Mesenchymal stem cell (in vitro differentiated cells and primary cell): ENCODE measurements at places on chromosomes 11 and 22.
A peak's percentile ranks its signal among the peaks of the same experiment; 100 is the strongest.

DNA sequence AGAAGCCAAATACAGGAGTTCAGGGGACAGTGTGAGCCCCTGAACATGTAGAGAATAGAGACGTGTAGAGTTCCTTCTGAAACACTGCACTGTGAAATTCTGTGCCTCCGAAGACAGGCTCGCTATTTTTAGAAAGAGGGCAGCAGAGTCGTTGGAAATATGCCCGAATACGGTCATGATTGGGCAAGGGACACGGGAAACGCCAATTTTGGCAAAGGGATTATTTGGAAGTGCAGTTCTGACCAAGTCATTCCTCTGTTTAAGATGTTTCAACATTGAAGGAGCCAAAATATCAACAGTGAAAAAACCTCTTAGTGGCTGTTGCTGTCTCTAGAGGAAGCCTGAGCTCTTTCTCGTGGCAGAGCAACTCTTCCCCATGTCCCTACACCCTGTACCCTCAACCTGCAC is 9.5 kb upstream of the CBX6 start:
- H3K36me3 ChIP-seq, result no peaks in the 10 kb centered on the region
- H3K4me1 ChIP-seq, result peaks cover 2% of the 10 kb centered on the region
- no peak overlapping the region for H3K27ac ChIP-seq
- DNase-seq, result no peak
- H3K27me3 ChIP-seq, result no peaks in the 10 kb centered on the region

- H3K27ac ChIP-seq, result no peak overlapping the region
- no peaks in the 10 kb centered on the region for H3K4me1 ChIP-seq
- H3K27me3 ChIP-seq, result no peaks in the 10 kb centered on the region
- peak; percentile 5 for DNase-seq
These were observed 109.2 kb downstream of the TTC17 start for GRCh38 chr11:43467958-43468357.

GRCh38 chr11:38476808-38477575 is 1879.0 kb upstream of the RAG2 start:
- peak; percentile 31 for DNase-seq
- no peaks in the 10 kb centered on the region for H3K27me3 ChIP-seq
- no peak overlapping the region for H3K4me3 ChIP-seq
- H3K36me3 ChIP-seq, result no peaks in the 10 kb centered on the region

DNA sequence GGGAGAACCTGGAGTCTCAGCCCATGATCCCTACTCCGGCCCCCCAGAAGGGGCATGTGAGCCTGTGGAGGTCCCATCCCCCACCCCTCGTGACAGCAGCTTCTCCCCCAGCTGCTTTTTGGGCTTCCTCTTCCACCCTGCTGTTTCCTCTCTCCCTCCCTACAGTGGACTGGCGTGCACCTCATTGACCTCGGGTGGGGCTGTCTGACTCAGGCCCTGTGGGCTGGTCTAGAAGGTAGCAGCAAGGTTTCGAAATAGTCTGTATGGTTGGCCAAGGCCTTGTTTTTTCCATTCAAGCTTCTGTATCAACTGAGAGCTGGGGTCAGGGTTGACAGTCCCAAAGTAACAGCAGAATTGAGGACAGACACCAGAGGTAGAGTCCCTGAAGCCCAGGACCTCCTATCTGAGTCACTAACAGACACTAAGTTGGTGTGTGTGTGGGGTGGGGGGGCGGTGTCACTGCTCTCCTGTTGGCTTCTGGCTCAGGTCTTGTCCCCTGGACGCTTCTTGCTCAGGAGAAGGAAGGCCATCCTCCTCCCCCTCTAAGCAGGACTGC is 7.7 kb downstream of the SLC37A2 start:
- H3K36me3 ChIP-seq, result no peaks in the 10 kb centered on the region
- DNase-seq, result peak; percentile 63
- H3K27me3 ChIP-seq, result no peaks in the 10 kb centered on the region
- H3K27ac ChIP-seq, result no peak overlapping the region
- no peak overlapping the region for H3K4me3 ChIP-seq

GRCh38 chr22:38088629-38089473 is 4.9 kb upstream of the SLC16A8 start:
- H3K4me1 ChIP-seq, result peaks cover 10% of the 10 kb centered on the region
- no peak for DNase-seq

DNA sequence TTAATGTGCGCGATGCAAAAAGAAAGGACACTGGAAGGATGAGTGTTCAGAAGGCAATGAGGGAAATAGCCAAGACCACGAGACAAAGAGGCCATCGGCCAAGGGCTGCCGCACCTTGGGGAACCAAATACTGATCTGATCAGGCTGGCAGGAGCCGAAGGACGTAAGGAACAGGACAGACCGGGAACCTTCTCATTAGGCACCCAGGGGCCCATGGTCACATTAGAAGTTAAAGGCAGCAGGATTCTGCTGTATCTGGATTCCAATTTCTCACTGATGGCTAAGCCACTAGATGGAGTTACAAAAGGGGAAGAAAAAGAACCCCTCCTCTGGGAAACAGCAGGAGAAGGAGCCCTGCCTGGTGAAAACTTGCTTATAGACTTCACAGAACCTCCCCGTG is 28.8 kb upstream of the CPT1A start:
- H3K4me1 ChIP-seq, result no peaks in the 10 kb centered on the region
- H3K36me3 ChIP-seq, result no peaks in the 10 kb centered on the region
- H3K27ac ChIP-seq, result no peak overlapping the region
- H3K4me3 ChIP-seq, result no peak overlapping the region

DNA sequence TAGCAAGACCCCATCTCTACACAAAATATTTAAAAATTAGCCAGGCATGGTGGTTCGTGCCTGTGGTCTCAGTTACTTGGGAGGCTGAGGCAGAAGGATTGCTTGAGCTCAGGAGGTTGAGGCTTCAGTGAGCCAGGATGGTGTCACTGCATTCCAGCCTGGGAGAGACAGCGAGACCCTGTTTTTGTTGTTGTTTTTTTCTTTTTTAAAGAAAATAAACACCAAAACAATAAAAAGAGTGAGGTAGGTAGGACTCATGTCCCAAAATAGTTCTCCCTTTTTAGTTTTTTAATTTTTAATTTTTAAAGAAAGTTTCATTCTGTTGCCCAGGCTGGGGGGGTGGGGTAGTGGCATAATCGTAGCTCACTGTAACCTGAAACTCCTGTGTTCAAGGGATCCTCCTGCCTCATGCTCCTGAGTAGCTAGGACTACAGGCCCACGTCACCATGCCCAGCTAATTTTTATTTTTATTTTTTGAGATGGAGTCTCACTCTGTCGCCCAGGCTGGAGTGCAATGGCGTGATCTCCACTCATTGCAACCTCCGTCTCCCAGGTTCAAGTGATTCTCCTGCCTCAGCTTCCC is 25.5 kb upstream of the MALAT1 start:
- H3K36me3 ChIP-seq, result no peaks in the 10 kb centered on the region
- peaks cover 25% of the 10 kb centered on the region for H3K4me1 ChIP-seq
- no peak for DNase-seq
- H3K27me3 ChIP-seq, result no peaks in the 10 kb centered on the region
- H3K27ac ChIP-seq, result no peak overlapping the region

DNA sequence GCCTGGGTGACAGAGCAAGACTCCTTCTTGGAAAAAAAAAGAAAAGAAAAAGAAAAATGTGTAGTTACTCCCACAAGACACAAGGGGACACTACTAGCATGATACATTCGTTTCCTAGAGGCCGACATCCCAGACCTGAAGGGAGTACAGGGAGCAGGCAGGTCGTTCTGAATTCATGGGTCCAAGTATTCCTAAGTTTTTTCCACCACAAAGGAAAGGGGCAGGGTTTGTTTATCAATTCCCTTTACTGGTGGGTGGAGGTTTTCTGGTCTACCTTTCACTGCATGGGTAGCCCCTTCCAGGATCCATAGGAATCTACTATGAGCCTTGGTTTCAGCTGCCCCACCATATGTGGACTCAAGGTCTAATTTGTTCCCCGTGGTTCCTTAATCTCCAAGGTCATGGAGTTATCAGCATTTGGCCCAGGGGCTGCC is 11.8 kb downstream of the TIGD3 start:
- H3K4me1 ChIP-seq, result peaks cover 4% of the 10 kb centered on the region
- peak; percentile 90 for DNase-seq
- H3K27ac ChIP-seq, result no peak overlapping the region
- no peak overlapping the region for H3K4me3 ChIP-seq

- no peak for DNase-seq
- peaks cover 2% of the 10 kb centered on the region for H3K4me1 ChIP-seq
- H3K27me3 ChIP-seq, result no peaks in the 10 kb centered on the region
- H3K36me3 ChIP-seq, result no peaks in the 10 kb centered on the region
- H3K4me3 ChIP-seq, result no peak overlapping the region
These were observed 37.3 kb downstream of the FLI1 start for GRCh38 chr11:128731041-128731663.

- H3K27ac ChIP-seq, result no peak overlapping the region
- no peaks in the 10 kb centered on the region for H3K27me3 ChIP-seq
- H3K4me3 ChIP-seq, result no peak overlapping the region
- peaks cover 3% of the 10 kb centered on the region for H3K4me1 ChIP-seq
These were observed 53.2 kb downstream of the IRAG1 start for GRCh38 chr11:10640308-10640707.

DNA sequence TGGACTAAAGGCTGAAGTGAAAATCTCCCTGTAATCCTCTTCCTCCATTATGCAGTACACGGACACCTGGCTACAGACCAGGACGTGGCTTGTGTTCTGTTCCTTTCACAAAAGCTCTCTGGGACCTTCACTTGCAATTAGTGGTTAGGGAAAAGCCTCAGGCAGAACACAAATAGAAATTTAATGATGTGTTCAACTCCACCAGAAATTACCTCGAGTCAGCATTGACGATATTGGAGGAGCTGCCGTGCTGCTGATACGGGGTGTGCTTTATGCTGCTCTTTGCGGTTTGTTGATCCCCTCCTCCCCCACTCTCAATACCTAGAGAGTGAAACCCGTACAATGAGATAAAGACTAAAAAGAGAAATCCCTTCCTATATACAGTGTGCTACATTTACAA is 48.9 kb downstream of the POLD3 start:
- H3K4me1 ChIP-seq, result no peaks in the 10 kb centered on the region
- H3K4me3 ChIP-seq, result no peak overlapping the region
- no peak for DNase-seq
- no peaks in the 10 kb centered on the region for H3K36me3 ChIP-seq
- no peaks in the 10 kb centered on the region for H3K27me3 ChIP-seq
